ENCODE measurements at places on chromosomes 11 and 22.

- no peak for DNase-seq
Measured at GRCh38 chr11:2477254-2477653, 32.4 kb downstream of the KCNQ1 start.

- DNase-seq, result no peak
Measured at GRCh38 chr11:69535908-69536307, 54.4 kb downstream of the LINC01488 start.

DNA sequence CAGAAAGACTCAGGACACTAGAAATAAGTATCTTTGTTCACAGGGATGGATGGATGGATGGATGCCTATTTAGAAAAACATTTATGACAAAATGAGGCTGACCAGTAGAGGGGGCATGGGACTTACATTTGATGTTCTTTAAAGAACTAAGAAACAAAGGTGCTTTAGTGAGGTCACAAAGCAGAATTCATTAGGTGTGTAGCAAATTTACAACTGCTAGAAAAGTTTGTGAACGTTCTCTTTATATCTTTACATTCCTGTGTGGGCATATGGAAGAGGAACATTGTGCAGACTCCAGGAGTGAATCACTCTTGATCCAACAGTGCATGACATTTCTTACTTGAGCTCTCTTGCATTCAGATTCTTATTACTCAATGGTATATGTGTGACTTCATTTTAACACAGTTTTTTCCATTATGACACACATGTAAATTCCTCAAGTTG is 15.8 kb upstream of the SIK2 start:
- peak; percentile 76 for DNase-seq

DNA sequence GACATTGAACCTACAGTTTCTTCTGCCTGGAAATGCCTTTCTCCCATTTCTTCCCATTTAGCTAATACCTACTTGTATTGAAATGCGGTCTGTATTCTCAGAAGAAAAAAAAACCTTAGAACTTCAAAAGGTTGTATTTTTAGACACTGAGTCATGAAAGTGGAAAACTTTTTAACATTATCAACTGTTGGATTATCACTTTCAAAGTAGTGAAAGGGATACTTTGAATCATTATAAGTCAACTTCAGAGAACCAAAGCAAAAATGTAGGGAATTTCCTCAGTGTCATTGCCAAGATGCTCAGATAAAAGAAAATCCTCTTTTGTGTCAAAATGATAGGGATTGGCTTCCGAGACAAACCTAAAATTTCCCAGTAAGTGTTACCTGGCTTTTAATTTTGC is 6.6 kb downstream of the HOATZ start:
- no peak for DNase-seq

GRCh38 chr11:95338430-95338991 is 107.5 kb upstream of the SESN3 start:
- no peak for DNase-seq

GRCh38 chr11:73295241-73295995 is 12.7 kb upstream of the ARHGEF17 start:
- DNase-seq, result peak; percentile 84

GRCh38 chr11:11265994-11266606 is 87.0 kb downstream of the CSNK2A3 start:
- peak; percentile 58 for DNase-seq

DNA sequence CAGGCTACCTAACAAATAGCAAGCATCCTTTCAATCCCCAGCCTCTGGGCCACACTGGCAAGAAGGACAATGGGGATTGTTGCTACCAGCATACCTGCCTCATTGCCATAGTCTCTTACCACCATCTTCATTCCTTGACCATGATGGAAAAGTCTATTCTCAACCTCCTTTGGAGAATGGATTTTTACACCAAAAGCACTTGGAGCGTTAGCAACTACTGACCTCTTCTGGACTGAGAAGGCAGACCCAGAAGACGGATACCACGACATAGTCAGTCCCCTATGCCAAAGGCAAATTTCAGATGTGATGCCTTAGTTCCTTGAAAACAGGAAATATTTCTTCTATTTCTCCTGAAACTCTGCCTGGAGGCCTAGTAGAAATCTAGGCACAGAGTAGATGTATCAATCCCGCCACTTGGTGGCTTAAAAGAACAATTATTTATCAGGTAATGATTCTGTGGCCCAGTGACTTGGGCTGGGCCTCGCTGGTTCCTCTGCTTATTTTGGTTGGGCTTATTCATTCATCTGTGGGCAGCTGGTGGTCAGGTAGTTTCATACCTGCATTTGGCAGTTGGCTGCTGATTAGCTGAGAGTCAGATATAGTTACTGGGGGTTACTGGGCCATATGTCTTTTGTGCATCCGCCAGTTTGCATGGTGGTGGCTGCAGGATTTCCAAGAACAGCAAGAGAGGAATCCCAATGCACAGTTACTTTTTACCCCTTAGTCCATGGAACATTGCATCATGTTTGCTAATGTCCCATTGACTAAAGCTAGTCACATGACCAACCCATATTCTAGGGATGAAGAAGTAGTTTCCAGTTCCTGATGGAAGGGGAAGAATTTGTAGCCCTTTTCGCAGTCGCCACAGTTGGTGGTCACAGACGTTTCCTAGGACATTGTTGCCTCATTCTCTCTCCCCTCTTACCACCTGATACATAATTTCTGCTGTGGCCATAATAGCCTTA is 75.2 kb downstream of the DHCR7 start:
- DNase-seq, result peak; percentile 36

DNA sequence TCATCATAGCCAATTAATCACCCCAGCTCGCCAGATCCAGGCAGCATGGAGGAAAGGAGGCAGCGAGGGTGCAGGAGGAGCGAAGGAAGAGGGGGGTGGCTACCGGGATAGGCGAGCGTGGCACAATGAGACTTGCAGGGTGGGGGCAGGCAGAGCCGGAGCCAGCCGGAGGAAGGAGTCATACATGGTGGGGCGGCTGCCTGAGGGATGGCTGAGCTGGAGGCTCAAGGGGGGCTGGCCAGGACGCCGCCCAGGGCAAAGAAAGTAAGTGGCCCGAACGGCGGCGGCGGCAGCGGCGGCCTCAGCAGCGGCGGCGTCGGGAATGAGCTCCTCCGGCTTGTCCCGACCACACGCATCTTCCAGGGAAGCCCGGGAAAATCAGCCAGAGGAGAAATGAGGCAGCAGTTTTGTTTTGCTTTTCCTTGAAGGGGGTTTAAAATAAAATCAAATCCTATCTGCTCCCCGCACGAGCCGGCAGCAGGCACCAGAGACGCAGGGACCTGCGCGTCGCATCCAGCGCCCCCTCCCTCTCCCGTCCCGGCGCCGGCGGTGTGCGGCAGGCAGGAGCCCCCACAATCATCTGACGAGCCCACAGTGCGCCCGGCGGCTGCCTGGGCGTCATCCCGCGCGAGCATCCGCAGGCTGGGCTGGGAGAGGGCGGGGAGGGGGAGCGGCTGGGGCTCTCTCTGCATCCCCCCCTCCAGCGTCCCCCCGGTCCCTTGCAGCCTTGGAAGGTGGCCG is 263.6 kb downstream of the CTTN start:
- peak; percentile 57 for DNase-seq

GRCh38 chr11:108009497-108010370 is 1.0 kb downstream of the CUL5 start:
- no peak for DNase-seq

GRCh38 chr11:70747285-70747684 is 349.0 kb downstream of the CTTN start:
- no peak for DNase-seq

DNA sequence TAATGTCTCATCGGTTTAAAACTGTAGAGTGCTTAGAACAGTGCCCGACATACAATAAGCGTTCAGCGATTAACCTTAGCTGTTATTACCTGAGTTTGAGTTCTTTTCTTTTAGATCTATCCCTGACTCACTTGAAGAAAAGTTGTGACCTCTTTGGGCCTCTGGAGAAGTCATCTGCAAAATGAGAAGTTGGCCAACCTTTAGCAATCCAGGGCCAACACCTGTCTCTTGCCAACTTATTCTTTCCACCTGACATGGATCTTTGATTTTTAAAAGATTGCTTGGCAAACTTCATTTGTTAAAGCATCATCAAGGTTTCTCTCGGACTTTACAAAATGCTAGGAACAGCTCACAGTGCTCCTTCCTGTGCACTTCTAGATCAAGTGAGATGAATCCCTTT is 89.3 kb downstream of the CCDC81 start:
- DNase-seq, result no peak

- DNase-seq, result no peak
Measured at GRCh38 chr22:48804811-48805301, 1022.8 kb downstream of the BRD1 start.

DNA sequence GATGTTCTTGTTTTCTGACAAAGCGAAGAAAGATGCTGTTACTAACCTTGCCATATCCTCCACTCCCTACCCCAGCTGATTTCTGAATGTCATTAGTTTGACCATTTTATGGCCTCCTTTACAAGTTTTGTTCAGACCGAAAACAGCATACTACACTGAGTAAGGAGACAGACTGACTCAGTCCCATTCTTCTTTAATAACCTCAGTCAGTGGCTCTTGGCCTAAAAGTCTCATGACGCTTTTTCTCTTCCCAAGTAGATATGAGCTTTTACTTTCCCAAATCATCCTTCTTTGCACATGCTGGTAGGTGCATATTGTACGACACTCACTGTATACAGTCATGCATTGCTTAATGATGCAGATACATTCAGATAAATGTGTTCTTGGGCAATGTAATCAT is 8.0 kb upstream of the FIBIN start:
- DNase-seq, result no peak

DNA sequence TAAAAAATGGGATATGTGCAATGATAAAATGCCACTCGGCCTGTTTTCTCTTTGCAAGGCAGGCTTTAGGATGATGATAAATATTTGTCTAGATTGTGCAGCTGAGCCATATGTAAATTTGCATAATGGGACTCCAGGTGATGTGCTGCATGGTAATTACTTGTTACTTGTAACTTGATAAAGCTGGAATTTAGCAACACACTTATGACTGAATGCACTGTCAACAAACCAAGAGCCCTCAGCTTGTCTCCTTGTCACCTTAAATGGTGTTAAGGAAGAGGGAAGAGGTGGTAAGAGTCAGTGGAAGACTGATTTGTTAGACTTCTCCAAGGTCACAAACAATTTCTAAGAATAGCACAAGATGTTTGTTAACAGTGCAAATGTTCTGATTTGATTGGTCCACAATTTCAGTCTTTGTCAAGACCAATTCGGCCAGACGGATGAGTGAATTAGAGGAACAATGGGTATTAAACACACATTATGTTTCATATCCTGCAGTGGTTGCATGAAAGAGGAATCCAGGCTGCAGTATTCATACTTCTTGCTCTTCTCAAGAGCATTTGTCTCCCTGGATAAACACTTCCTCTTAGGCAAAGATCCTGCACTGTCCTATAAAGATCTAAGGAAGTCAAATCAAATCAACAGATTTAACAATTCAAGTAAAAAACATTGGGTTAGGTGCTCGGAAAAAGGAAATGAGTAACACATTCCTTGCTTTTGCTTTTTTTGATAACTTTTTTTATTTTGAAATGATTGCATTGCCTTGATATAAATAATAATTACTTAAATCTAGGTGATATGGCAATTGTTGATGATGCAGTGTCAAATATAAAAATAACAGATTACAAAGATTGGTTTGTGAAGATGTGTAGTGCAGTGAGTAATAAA is 448.3 kb upstream of the DDI1 start:
- DNase-seq, result no peak

DNA sequence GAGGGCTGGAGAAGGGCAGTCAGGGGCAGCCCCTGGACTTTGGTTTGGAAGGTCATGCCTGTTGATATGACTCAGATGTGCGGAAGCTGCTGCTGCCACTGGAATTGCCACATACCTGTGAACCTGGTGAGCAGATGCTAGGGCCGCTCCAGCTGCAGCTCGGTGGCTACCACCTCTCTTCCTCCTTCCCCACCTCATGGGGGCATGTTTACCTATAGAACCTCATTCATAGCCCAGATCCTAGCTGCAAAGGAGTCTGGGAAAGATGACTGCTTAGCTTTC is 17.5 kb upstream of the TSPAN18 start:
- no peak for DNase-seq

GRCh38 chr11:6622261-6623171 is 3.3 kb upstream of the TPP1 start:
- peak; percentile 66 for DNase-seq

DNA sequence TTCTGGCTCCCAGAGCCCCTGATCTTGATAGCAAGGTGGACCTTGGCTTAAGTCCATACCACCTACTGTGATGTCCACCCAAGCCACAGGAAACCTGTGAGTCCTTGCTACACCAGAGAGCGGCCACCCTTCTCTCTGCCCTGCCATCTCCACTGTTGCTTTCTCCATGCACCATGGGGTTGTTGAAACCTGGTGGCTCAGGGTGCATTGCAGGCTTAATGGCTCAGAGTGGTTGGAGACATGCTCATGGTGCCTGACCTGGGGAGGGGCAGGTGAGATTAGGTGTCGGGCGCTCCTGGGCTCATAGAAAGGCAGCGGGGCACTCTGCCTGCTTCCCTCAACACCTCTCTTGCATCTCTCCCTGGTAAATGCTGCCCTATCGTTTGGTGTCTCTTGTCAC is 25.0 kb upstream of the CACNG2 start:
- no peak for DNase-seq

DNA sequence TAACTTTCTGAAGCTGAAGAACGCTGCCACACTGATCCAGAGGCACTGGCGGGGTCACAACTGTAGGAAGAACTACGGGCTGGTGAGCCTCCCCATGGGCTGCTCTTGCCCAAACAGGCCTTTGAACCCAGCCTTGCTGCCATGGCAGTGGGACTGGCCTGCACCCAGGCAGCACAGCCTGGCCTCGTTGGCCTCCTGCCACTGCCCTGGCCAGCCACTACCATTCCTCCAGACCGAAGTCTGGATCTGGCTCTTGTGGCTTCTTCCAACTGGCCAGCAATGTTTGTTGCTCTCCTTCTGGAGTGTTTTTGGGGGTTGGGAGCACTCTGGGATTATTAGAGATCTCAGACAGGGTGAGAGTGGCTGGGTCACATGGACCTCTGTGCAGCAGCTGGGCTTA is 51.0 kb downstream of the MYO7A start:
- DNase-seq, result no peak

DNA sequence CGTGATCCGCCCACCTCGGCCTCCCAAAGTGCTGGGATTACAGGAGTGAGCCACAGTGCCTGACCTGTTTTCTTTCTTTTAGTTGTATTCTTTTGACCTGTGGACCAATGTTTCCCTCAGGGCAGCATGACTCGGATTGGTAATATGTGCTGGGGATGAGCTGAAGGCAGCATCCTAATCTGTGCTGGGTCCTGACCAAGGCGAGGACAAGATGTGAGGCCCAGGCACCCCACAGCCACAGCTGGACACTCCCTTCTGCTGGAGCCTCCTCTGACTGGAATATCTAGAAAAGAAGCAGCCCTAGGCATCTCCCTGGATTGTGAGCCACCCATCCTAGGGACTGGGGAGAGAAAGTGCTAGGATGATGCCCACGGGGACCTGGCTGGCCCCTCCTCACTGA is 105.4 kb downstream of the PDE2A start:
- no peak for DNase-seq

- peak; percentile 84 for DNase-seq
Measured at GRCh38 chr22:37316875-37317371, 34.6 kb downstream of the CYTH4 start.

Measured in RPMI8226 (cell line).